ENCODE measurements at places on chromosomes 1 and 21. TPM values are rescaled to one million over a fixed set of nuclear protein-coding genes. Genes with fewer than 3 reads are reported as not detected.

GRCh38 chr1:181592255-181592859 lies 109.0 kb downstream of the CACNA1E start:
- no peaks in the 10 kb centered on the region for H3K4me1 ChIP-seq
- no peaks in the 10 kb centered on the region for H3K27me3 ChIP-seq
- DNase-seq = no peak
- H3K4me3 ChIP-seq = no peak overlapping the region

- H3K4me1 ChIP-seq = no peaks in the 10 kb centered on the region
- no peaks in the 10 kb centered on the region for H3K36me3 ChIP-seq
- DNase-seq = no peak
Observed at GRCh38 chr1:29113413-29114117, 10.1 kb downstream of the TMEM200B start.

The OR2T11 gene
- not detected for total RNA-seq

DNA sequence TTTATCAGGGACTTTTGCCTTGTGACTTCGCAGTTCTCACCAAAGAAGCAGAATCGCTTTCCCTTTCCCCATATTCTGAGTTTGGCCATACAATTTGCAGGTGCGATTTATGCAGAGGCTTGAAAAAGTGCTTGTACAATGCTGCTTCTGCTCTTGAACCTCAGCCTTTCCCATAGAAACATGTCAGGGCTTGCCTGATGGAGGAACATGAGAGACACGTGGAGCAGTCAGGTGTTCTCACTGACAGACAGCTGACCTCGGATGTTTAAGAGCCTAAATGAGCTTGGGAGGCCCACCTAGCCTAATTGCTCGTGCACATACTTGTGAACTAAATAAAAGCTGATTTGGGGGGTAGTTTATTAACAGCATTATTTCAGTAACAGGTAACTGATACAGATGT lies 290.0 kb downstream of the S1PR1 start:
- no peaks in the 10 kb centered on the region for H3K4me1 ChIP-seq
- no peak overlapping the region for H3K4me3 ChIP-seq
- DNase-seq = no peak
- no peaks in the 10 kb centered on the region for H3K27me3 ChIP-seq
- H3K27ac ChIP-seq = no peak overlapping the region

- no peak overlapping the region for H3K4me3 ChIP-seq
- no peak for DNase-seq
- no peak overlapping the region for H3K27ac ChIP-seq
- no peaks in the 10 kb centered on the region for H3K36me3 ChIP-seq
Observed at GRCh38 chr1:116785006-116785405, 30.8 kb downstream of the CD2 start.

The DRAXIN gene
- 0.79 TPM for total RNA-seq

DNA sequence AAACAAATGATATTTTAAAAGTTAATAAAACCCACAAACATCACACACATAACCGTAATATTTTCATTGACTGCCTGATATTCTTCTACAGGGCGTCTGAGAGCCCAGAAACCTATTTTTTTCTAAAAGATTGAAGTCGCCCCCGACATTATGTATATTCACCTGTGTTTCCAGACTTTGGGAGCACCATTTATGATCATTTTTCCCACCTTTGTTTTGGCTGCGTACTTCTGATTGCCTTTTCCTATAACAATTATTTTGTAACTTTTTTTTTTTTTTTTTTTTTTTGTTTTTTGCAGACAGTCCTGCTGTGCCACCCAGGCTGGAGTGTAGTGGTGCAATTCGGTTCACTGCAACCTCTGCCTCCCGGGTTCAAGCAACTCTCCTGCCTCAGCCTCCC lies 839 bp upstream of the ACBD3 start:
- H3K27me3 ChIP-seq = no peaks in the 10 kb centered on the region
- no peak for DNase-seq
- H3K27ac ChIP-seq = no peak overlapping the region
- H3K36me3 ChIP-seq = no peaks in the 10 kb centered on the region
- H3K4me3 ChIP-seq = peak overlapping the region; percentile 92

DNA sequence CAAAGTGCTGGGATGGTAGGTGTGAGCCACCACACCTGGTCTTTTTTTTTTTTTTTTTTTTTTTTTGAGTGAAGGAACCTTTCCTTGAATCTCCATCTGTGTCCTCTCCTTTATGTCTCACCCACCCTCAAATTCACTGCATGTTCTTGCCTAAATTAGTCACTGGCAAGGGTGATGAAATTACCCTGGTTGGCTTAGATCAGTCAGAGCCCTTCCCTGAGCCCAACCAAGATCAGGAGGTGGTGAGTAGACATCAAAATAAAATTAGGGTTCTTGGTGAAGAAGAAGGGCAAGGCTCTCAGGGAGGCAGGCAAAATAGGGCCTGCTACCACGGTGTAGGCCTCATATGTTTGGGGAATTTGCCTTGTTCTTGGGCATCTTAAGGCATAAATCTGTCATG lies 5.3 kb upstream of the TNN start:
- H3K27ac ChIP-seq = no peak overlapping the region
- H3K4me1 ChIP-seq = no peaks in the 10 kb centered on the region
- DNase-seq = no peak
- H3K36me3 ChIP-seq = no peaks in the 10 kb centered on the region

The TPTE gene
- total RNA-seq = not detected

Data from astrocyte (in vitro differentiated cells and primary cell).